Stimulated activated CD4-positive, alpha-beta T cell treated with anti-CD3 and anti-CD28 coated beads, Interleukin-1b, Interleukin-23, amount 100 ng/mL, for 24 hours (primary cell): ENCODE measurements at places on chromosomes 16 and 17.

DNA sequence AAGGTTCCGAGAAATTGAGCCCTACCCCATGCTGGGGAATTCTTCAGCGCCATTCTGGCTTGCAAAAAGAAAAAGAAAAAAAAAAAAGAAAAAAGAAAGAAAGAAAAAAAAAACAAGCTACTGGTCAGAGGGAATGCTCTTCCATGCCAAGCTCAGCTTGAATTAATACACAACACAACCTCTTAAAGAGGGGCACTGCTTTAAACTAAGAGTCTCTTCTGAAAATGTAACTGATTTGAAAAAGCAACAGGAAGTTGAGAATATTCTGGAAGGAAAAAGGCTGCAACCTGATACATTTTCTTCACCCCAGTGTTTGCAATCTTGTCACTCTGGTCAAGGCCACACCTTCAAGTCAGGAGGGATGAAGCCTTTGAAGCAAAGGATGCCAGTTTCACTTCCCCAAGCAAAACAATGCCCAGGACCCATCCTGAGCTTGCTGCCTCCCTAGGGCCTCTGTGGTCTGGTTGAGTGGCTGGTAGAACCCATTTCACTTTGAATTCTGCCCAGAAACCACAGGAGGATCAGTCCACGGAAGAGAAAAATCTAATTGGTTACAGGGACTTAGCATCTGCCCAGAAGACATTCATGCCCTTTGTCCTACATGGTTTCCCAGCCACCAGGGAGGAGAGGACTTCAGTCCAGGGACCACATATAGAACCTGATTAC lies 389.7 kb downstream of the SOX9 start:
- DNase-seq = no peak

- DNase-seq = no peak
Measured at GRCh38 chr17:19714542-19715411, 1.6 kb downstream of the SLC47A2 start.

- no peak for DNase-seq
Measured at GRCh38 chr16:58495521-58496331, 4.2 kb upstream of the NDRG4 start.

DNA sequence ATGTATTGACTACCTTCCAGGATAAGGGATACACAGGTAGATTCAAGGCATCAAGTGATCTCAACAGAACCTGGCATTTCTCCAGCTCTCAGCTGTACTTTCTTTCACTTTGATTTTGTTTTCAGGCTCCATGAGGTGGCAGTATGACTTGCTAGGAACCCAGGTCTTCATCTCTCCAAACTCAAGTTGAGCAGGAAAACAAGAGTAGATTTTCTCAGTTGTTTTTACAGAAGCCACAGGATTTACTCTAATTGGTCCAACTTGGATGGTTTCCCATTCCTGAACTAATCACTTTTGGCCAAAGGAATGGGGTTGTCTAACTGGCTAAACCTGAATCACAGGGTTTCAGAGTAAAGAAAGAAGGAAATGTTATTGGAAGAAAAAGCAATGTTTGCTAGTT lies 146.6 kb downstream of the TRIM37 start:
- no peak for DNase-seq

GRCh38 chr17:73232587-73233373 lies 28.9 kb downstream of the CPSF4L start:
- DNase-seq = peak; percentile 13

DNA sequence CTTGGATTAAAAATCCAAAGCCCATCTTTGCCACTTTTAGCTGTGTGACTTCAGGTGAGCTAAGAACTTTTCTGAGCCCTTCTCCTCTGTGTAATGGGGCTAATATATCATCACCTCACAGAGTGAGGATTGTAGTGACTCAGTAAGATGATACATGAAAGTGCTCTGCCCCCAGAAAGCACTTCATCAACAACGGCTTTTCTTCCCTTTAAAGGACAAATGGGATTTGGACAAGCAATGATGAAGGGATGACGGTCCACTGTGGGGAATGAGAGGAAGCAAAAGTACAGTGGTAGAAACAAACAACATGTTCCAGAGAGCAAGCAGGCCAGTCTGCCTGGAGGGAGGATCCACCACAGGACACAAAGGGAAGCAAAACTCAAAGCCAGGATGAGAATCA lies 14.3 kb upstream of the TMED6 start:
- no peak for DNase-seq

- no peak for DNase-seq
Measured at GRCh38 chr17:6894206-6894528, 62.6 kb upstream of the TEKT1 start.

DNA sequence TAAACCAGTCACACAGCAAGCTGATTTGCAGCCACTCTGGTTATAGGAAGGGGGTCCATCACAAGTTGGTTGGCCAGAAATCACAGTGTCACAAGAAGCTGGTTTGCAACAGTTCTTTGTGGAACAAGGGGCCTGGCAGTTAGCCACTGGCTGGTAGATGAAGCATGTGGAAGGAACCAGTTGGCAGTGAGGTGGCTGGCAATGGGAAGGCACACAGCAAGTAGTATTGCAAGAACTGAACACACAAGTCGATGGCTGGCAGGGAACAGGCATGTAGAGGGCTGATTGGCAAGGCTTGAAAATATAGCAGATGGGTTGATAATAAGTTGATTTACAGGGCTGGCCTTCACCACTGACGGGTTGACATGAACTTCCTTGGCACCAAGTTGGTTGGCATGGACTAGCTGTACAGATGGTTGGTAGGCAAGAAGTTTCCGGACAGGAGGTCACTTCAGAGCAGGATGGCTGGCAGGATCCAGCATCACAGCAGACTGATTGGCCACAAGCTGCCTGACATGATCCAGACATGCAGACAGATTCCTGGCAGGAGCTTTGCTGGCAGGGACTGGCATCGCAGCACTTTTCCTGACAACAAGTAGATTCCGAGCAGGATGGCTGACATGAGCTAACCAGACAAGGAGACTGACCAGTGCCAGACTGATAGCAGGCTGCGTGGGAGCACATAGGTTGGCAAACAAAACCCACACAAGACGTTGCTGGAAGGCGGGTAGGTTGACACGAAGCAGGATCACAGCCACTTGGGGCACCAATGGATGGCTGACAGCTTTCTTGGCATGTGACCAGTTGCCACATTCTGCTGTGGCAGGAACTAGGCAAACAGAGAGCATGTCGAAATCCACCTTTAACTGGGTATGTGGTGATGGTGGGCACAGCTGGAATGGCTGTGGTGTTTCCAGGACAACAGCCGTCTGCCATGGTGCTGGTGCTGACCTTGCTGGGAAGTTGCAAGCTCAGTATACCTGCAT lies at the start of gene KRTAP29-1:
TSS of gene KRTAP29-1 (minus strand) at position 936 of the 986 bp plus-strand sequence. CDS start at position 936, 0 bp downstream.
- DNase-seq = no peak

DNA sequence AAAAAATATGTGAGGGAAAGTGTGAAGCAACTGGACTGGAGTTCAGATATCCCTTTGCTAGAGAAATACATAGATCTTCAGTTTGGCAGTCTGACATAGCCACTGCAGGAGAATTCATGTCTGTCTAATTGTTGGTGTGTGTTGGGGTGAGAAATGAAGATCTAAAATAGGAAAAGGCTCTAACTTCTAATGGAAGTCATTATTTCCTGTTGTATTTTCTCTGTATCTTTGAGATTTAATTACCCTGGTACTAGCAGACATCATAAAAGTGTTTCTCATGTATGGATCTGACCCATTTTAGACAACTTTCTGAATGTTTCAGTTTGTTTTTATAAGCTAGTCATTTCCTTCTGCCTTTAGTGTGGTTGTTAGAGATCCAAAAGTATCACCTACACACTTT lies 128.3 kb downstream of the NLK start:
- no peak for DNase-seq

DNA sequence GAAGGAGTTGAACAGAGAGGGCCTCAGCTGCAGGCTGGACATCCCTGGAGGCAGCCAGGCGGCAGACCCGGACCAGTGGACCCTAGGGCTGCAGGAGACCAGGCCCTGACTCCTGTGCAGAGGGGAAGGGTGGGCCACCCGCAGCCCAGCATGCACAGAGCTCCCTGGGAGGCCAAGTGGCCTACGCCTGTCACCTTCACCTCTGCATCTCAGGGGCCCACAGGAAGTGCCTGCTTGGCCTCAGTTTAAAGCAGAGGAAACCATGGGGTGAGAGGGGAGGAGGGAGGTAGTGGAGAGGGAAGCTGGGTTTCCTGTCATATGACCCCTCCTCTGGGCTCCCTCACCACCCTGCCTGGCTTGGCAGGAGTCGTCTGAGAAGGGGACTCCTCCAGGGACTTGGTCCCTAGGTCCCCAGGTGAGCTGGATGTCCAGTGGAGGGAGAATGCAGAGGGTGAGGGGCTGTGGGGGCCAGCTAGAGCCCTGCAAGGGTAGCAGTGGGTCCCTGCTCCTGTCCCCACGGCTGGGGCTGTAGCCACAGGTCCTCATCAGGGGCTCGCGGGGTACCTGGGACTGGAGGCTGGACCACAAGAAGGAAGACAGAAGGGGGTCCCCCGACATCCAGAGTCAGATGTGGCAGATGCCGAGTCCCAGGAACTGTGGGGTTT lies at the start of gene TMC8:
TSS of gene TMC8 (plus strand) at position 335 of the 665 bp plus-strand sequence. CDS start 818 bp downstream, outside the sequence.
- DNase-seq = no peak

- no peak for DNase-seq
Measured at GRCh38 chr17:35087731-35088355, 24.3 kb upstream of the RFFL start.

DNA sequence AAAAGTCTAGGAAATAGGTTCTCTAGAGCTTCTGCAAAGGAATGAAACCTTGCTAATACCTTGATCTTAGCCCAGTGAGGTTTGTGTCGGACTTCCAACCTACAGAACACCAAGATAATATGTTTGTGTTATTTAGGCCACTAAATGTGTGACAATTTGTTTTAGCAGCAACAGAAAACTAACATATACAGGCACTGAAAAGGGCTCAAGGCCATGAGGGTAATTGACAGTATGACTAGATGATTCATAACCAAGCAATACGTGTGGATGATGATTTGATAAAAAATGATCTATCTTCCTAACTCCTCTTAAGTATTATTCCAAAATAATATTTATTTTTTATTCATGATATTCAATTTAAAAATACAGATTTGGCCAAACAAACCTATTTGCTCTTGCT lies 27.7 kb upstream of the MED13 start:
- DNase-seq = no peak

GRCh38 chr17:72125742-72126141 lies 4.9 kb downstream of the SOX9 start:
- DNase-seq = no peak

DNA sequence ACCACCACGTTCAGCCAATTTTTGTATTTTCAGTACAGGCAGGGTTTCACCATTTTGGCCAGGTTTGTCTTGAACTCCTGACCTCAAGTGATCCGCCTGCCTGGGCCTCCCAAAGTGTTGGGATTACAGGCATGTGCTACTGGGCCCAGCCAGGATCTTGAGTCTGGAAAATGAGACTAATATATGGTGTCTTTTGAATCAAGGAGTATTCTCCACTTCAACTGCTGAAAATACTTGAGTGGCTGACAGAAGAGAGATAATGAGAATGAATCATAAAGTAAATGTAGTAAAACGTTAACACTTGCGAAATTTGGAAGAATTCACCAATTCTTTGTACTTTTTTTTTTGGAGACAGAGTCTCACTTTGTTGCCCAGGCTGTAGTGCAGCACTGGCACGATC lies 16.6 kb downstream of the SMYD4 start:
- no peak for DNase-seq

GRCh38 chr17:78211032-78211431 lies 3.0 kb upstream of the BIRC5 start:
- DNase-seq = no peak

- no peak for DNase-seq
Measured at GRCh38 chr17:622356-622755, 92.3 kb downstream of the VPS53 start.

- DNase-seq = no peak
Measured at GRCh38 chr16:69039333-69039941, 66.0 kb upstream of the HAS3 start.

GRCh38 chr16:50812876-50813466 lies 71.1 kb downstream of the CYLD start:
- DNase-seq = no peak

DNA sequence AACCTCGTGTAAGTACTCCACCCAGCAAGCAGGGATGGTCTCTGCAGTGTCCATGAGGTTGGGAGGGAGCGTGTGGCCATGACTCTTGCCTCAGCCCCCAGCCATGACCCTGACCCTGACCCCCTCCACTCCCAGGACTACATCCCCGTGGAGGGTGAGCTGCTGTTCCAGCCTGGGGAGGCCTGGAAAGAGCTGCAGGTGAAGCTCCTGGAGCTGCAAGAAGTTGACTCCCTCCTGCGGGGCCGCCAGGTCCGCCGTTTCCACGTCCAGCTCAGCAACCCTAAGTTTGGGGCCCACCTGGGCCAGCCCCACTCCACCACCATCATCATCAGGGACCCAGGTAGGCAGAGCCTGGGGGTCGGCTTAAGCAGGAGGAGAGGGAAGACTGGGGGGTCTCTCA lies 16.3 kb downstream of the GALK1 start:
- no peak for DNase-seq

- no peak for DNase-seq
Measured at GRCh38 chr16:67301080-67301782, 21.9 kb downstream of the PLEKHG4 start.

DNA sequence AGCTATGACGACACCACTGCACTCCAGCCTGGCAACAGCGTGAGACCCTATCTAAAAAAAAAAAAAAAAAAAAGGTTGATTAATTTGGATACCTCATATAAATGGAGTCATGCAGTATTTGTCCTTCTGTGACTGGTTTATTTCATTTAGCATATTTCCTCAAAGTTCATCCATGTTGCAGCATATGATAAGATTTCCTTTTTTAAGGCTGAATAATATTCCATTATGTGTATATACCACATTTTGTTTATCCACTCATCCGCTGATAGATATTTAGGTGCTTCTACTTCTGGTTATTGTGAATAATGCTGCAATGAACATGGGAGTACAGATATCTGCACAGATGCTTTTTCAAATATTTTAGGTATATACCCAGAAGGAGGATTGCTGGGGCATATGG lies 43.3 kb upstream of the TMC5 start:
- DNase-seq = no peak

- DNase-seq = no peak
Measured at GRCh38 chr17:45046537-45047125, 4.8 kb downstream of the DCAKD start.

DNA sequence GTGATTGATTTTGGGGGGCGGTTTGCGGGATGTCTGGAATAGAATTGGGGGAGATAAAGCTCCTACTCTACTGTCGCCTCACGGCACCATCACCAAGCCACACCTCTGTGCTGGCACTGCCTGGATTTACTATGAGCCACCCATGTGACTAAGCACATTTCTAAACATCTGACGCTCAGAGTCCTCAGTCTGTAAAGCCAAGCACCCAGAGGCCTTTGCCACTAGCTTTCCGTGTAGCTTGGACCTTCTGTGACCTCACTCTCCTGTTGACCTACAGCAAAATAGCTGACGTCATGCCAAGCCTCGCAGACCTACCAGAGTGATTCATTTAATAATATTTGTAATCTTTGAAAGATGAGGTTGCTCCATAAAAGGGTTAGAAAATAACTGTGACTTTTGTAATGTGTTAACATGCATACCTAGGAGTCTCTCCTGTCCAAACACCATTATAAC lies 38.5 kb upstream of the MYOCD start:
- no peak for DNase-seq
